H4 (cell line): ENCODE measurements at places on chromosomes 7 and 10. TPM values are rescaled to one million over a fixed set of nuclear protein-coding genes. Genes with fewer than 3 reads are reported as not detected.

GIMAP4 gene
- total RNA-seq = 0.12 TPM in 1 of 2 replicates, not detected in the other

GRCh38 chr7:137329411-137329810, 14.1 kb downstream of the PTN start:
- no peak for DNase-seq

HKDC1 gene
- 0.16 and 0.23 TPM in 2 replicates for total RNA-seq

RARRES2 gene
- not detected in 2 replicates for total RNA-seq

GRCh38 chr10:29415876-29416275, 127.0 kb downstream of the LYZL1 start:
- no peak for DNase-seq

SGMS1 gene
- total RNA-seq = 8.2 and 13.0 TPM in 2 replicates

GRCh38 chr7:129553899-129554461, 51.6 kb downstream of the SMKR1 start:
- DNase-seq = peak; percentile 70

DNA sequence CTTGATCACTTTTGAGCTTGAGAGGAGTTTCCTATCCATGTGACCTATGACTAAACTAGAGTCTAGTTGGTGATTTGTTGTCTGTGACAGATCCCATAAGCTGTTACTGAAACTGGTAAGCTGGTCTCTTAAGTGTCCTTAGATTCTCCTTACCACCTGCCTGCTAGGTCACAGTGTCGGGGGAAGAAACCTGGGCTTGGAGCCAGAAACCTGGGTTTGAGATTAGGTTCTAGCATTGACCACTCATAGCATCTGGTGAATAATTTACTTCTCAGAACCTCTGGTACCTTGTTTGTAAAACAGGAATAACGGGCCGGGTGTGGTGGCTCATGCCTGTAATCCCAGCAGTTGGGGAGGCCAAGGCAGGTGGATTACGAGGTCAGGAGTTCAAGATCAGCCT, 21.8 kb upstream of the ITPRID1 start:
- DNase-seq = no peak

GRCh38 chr10:22285130-22285529, 31.1 kb upstream of the COMMD3 start:
- DNase-seq = no peak

EPHB6 gene
- 0.35 and 1.7 TPM in 2 replicates for total RNA-seq

DNA sequence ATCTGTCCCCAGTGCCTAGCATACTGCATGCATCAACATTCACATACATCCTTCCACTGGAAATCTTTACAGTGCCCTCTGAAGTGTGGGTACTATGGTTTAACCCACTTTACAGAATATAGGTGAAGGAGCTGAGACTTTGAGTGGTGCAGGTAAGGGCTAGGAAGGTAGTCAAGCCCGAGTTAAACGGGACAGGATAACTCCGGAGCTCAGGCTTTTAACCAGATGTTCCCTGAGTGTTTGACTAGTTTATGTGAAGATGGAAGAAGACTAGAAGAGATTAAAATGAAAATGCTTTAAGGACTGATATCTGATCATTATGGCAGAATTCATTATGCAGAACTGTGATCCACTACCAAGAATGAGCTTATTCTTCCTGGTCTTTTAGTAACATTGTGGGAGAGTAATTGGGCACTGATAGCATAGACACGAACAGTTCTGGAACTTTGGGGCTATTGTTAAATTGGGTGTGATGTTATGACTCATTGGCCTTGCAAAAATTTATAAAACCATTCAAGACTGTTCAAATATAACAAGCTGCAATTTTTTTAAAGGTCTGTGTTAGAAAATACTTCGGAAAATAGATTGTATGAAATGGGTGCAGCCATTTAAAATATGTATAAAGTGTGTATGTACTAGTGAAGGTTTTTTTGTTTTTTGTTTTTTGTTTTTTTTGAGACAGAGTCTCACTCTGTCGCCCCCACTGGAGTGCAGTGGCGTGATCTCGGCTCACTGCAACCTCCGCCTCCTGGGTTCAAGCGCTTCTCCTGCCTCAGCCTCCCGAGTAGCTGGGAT, 4.4 kb downstream of the CUL1 start:
- DNase-seq = no peak

GRCh38 chr10:130630135-130630534, 493.9 kb downstream of the GLRX3 start:
- DNase-seq = no peak

DNA sequence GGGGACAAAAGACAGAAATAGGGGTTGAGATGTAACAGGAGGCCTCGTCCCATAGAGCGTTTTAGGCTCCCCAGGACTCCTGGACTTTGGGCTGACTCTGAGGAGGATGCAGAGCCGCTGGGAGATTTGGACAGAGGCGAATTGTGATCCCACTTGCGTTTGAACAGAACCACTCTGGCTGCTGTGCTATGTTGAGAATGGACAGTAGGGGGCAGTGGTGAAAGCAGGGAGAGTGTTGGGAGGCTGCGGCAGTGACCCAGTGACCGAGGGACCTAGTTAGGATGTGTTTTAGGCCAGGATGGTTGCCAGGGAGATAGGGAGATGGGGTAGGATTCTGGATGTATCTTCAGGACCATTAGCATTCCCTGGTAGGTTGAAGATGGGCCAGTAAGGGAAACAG, 271.6 kb downstream of the CCDC3 start:
- no peak for DNase-seq

GRCh38 chr10:133306941-133307379, 1.7 kb downstream of the TUBGCP2 start:
- no peak for DNase-seq

DNA sequence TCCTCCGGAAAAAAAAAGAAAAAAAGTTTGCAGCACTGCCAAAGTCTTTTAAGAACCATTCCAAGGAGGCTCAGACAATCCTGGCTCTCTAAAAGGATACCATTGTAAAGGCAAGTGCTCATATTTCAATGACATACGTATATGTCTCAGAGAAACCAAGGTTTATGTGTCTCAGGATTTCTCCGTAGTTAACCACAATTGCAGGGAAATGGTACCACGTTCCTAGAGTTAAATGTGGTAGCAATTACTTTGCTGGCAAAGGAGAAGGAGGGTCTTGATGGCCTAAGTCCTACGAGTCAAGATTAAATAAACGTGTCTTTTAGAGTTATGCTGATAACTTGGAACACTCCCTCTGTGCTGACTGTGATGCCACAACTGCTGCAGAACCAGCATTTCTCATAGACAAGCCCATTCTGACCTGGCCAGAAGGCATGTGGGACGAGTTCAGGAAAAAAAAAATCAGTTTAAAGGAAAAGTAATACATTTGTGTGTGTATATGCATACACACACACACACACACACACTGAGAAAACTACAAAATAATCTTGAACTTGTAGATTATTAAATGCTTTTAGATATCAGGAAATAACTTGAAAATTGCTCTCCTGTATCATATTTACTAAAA, 245.9 kb downstream of the FGFR2 start:
- DNase-seq = peak; percentile 85

GRCh38 chr10:86188796-86189558, 177.6 kb downstream of the GRID1 start:
- DNase-seq = no peak

DNA sequence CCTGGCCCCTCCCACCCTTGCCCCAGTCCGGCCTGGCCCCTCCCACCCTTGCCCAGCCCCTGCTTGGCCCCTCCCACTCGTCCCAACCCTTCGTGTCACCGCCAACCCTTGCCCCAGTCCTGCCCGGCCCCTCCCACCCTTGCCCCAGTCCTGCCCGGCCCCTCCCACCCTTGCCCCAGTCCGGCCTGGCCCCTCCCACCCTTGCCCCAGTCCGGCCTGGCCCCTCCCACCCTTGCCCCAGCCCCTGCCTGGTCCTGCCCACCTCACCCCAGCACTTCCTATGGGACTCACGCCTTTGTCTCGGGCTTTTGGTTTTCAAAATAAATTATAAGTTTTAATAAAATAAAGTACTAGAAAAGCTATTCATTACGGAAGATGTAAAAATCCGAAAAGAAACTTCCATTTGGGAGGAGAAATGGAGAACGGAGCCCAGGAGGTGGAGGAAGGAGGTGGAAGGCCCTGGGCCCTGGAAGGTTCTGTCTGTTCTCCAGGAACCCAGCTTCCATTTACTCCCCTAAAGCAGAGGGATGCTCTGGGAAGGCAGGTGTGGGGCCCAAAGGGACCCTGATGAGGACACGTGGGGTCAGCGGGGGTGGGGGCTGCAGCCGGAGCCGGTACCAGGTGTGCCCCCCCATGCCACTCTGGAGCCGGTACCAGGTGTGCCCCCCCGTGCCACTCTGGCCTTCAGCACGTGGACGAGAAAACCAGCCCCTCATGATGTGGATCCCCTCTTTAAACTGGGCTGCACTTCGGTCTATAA, 52.2 kb downstream of the PWWP2B start:
- no peak for DNase-seq

PILRA gene
- 0.54 TPM in 1 of 2 replicates, not detected in the other for total RNA-seq

- no peak for DNase-seq
Observed at GRCh38 chr7:7533831-7534430, 1.7 kb downstream of the COL28A1 start.

DNA sequence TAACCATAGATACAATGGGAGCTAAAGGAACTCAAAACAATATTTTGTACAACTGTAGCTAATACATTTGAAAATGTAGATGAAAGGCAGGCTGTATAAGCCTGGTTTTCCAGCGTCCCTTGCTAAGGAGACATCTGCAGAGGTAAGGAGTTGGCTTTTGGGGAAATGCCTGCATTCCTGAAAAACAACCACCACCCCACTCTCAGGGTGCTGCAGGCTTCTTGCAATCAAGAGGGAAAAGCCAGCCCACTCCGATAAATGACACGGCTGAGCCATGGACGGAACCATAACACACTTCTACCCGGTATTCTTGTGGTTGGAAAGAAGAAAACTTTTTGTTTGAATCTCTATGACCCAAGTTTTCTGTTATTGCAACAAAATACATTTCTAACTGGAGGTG, 200.3 kb downstream of the TEX36 start:
- DNase-seq = no peak

GRCh38 chr7:26514633-26515032, 223.0 kb downstream of the SNX10 start:
- no peak for DNase-seq

CNPY1 gene
- 0.08 TPM in 1 of 2 replicates, not detected in the other for total RNA-seq

DNA sequence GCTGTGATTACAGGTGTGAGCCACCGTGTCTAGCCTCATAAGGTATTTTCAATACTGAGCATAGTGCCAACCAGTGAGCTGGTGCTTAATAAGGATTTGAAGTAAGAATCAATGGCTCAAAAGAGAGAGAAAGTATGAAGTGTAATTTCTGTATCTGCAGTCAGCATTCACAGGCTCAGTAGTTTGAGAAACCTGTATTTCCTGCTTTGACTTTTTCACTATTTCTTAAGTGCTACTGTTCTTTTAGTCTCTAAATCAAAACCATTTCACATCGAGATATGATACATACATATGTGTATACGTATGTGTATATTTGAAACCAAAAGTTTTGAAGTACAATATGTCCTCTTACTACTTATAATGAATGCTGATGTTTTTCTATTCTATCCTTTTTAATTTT, 189.9 kb downstream of the PPP1R9A start:
- no peak for DNase-seq

GJD4 gene
- total RNA-seq = not detected in 2 replicates

DNA sequence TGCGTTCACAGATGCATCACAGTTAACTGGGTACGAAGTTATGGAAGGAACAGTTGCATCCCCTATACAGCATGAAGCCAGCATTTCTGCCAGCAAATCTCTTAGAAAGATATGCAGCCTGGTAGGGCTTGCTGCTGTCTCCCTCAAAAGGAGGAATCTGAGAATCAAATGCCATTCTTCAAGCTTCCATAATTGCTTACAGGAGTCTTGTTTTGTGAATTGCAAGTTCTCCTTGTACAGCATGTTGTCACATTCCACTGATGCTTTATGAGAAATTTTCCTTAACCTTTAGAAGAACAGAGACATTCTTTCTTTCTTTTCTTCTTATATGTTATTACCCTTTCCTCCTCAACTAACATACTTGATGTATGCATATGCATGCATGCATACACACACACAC, 134.6 kb downstream of the CHRM2 start:
- DNase-seq = no peak

DNA sequence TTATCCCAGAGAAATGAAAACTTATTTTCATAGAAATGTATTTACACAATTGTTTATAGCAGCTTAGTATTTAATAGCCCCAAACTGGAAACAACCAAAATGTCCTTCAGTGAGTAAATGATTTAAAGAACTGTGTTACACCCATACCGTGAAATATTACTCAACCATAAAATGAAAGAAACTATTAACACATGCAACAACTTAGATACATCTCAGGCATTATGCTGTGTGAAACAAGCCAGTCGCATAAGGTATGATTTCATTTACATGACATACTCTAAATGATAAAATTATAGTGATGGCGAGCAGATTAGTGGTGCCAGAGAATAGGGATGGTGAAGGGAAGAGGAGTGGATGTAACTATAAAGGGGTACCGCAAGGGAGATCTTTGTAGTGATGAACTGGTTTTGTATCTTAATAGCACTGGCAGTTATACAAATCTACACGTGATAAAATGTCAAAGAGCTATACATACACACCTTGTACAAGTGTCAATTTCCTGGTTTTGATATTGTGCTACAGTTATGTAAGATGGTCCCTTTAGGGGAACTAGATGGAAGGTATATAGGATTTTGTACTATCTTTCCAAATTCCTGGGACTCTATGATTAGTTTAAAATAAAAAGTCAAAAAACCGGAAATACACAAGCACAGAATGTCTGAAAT, 40.5 kb downstream of the MACC1 start:
- no peak for DNase-seq

GDF10 gene
- not detected in 2 replicates for total RNA-seq

DNA sequence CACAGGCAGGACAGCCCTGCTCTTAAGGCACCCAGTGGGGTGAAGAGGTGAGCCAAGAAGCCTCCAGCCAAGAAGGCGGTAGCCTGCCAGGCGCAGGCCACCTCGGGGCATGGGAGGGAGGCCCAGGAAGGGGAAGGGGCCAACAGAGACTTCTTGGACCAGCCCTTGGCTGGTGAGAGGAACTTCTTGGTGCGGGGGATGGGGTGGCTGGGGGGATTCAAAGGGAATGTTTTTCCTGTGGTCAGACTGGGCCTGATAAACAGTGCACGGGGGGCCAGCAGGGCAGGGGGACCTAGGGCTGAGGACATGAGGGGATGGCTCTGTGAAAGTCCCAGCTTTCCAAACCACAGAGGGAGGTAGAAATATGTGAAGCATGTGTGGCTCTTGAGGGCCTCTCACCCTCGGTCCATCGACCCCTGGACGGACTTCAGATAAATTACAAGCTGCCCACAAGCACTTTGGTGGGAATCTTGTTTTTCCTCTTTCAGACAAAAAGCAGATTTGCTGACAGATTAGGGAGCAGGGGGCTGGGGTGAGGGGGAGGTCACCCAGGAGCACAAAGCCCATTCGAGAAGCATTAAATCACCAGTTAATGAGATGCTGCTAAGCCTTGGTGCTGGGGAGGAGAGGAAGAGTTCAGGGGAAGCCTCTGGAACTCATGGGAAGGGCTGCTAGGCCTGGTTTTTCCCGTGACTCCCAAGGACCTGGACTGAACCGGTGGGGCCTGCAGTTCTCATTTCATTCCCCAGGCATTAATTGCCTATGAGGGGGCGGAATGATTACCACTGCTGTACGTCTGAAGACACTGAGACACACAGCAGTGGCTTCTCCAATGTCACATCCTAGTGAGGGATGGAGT, 11.3 kb downstream of the CRYGN start:
- peak; percentile 84 for DNase-seq
